SK-MEL-5 (cell line): ENCODE measurements at places on chromosomes 5 and 9.

- no peak for DNase-seq
Measured at GRCh38 chr5:179298181-179298993, 46.9 kb downstream of the ADAMTS2 start.

DNA sequence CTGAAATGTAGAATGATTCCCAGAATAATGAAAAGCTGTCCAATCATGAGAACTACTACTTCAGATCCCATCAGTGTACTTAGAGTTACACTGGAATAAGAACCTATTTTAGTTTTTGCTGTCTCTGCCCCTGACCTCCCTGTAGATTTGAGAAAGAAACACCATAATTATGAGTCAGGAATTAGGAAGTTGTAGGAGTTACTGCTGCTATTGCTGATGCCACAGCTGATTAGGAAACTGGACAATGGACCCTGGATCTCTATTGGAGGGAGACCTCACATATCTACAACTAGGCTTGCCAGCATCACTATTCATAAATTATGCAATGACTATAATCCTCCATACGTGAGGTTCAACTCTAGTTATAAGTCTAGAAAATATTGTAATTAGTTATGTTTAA is 48.8 kb upstream of the EDIL3 start:
- no peak for DNase-seq

DNA sequence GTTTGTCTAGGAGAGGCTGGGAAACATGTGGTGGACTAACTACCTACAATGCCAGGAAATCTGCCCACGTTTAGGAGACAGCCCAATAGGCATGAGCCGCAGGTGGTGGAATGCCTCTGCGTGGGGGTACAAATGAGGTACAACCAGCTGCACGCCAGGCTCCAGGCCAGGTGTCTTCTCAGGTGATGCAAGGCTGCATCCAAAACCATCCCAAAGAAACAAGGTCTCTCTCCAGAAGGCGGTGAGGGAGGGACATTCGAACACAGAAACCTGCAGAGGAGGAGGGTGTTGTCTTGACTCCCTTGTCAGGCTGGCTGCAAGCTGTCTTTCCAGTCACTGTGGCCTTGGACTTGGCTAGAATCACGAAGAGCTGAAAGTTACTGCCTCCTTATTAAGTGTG is 11.6 kb downstream of the ANKH start:
- DNase-seq, result no peak

GRCh38 chr9:7209016-7209715 is 451.4 kb downstream of the KDM4C start:
- no peak for DNase-seq

GRCh38 chr5:77449981-77450380 is 42.1 kb downstream of the WDR41 start:
- DNase-seq, result no peak

- DNase-seq, result peak; percentile 79
Measured at GRCh38 chr5:54895816-54896341, 89.5 kb downstream of the ESM1 start.

DNA sequence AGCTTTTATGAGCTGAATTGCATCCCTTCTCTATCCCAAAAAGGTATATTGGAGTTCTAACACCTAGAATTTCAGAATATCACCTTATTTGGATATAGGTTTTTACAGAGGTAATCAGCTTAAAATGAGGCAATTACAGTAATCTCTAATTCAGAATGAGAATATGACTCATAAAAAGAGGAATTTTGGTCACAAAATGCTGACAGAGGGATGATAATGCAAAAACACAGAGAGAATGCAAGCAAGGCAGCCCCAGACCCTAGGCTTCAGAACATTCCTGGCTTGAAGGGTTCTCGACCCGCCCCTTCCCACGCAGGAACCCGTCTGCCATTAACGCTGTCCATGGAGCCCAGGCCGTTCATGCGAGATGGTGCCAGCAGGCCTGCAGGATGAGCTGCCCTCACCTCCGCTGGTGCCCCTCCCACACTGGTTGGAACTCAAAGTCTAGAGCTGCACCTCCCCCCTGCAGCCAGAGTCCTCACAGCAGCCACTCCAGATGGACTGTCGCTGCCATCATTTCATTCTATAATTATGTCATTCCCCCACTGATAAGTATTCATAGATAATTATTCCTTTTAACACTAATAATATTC is 1173.4 kb upstream of the ACO1 start:
- DNase-seq, result no peak

- no peak for DNase-seq
Measured at GRCh38 chr9:125659954-125660353, 47.1 kb downstream of the MAPKAP1 start.

GRCh38 chr9:122221183-122221811 is 7.5 kb downstream of the LHX6 start:
- DNase-seq, result no peak

DNA sequence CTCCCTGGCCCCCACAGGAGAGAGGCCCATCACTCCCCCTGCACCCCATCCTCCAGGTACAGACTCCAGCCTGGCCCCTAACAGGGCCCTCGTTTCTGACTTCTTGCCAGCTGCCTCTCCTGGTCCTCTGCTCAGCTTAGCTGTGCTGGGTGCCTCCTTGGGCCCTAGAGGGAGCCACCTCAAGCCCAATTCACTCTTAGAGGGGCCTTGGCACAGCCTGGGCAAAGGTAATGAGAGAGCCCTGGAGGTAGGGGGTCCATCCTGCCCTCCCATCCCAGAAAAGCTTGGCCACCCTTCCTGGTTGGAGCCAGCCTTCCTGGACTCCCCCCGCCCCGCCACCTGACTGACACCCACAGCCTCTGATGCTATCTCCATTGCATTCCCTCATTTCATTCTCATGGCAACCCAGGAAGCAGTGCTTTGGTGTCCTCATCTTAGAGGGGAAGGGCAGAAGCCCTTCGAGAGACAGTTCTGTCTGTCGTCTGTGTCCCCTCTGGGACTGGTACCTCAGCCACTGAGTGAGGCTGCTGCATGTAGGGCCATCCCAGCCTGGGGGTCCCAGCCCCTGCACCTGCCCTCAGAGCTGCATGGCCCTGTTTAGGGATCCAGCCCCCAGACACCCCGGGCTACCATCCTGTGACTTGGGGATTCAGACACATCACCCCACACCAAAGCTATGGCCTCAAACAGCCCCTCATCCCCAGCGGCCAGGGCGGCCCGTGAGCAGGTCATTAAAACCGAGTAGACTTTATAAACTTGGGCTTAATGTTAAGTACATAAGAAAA is 95.5 kb downstream of the BARX1 start:
- peak; percentile 20 for DNase-seq

DNA sequence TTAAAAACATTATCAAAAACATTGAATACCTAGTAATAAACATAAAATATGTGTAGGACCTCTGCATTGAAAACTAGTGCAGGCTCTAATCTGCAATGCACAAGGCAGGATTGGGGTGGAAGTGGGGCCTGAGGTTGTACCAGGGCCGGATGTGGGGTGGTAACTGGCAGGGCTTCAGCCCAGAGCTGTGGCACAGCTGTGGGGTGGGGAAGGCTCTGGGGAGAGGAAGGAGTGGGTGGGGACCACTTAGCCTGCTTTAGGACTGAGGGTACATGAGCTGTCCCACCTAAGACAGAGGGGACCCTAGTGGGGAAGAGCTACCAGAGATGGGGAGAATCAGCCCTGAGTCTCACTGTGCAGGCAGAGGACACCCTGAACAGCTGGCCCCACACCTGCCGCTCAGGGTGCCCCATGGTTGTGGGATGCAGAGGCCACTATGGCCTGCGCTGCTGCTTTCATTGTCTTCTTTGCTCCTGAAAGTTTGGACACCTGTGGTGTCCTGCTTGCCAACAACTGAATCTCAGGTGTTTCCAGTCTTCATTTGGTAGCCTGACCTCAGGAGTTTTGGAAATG is 311.4 kb downstream of the TLE4 start:
- no peak for DNase-seq

GRCh38 chr9:108133680-108134079 is 644.1 kb upstream of the KLF4 start:
- DNase-seq, result no peak

- peak; percentile 67 for DNase-seq
Measured at GRCh38 chr9:129164246-129164930, 13.7 kb downstream of the IER5L start.
